ENCODE measurements at places on chromosomes 13 and 19.
A peak's percentile ranks its signal among the peaks of the same experiment; 100 is the strongest.

GRCh38 chr13:20969182-20969581 lies 66.6 kb upstream of the XPO4 start:
- DNase-seq: peak; percentile 18

DNA sequence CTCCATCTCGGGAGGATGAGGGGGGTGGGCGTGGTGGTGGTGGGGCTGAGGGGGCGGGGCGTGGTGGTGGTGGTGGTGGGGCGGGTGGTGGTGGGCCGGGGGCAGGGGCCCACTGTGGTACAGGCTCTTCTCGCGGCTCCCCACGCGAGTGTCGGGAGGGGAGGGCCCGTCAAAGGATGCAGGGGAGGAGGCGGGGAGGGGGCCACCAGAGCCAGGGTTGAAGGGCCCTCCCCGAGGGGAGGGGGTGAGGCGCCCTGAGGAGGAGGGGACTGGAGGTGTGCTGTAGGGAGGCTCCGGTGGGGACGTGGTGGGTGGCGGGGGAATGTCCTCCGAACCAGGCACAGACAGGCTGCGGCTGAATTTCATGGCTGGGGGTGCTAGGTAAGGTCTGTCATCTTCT lies 19.6 kb downstream of the C19orf81 start:
- DNase-seq: no peak

- no peak for DNase-seq
Observed at GRCh38 chr19:33683881-33684537, 62.3 kb downstream of the CHST8 start.

- peak; percentile 58 for DNase-seq
Observed at GRCh38 chr19:46413262-46414031, at the start of gene CCDC8. TSS of gene CCDC8 (minus strand) at chr19:46413564. CDS start at chr19:46412810, 754 bp downstream.

DNA sequence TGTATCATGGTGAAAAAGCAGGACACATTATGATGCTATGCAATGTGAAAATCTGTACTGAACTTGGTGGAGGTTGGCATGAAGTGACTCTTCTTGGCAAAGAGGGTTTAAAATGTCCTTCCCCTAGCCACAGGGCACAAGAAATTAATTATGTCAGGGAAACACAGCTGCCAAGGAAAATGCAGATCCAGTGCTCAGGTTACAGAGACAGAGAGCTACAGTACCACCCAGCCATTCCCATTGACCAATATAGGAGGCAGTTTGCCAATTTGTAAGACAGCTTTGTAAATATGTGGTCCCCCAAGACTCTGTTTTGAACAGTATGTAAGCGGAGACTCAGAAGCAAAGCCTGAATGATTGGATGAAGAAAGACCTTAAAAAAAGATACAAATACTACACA lies 69.4 kb upstream of the KLF12 start:
- DNase-seq: no peak

DNA sequence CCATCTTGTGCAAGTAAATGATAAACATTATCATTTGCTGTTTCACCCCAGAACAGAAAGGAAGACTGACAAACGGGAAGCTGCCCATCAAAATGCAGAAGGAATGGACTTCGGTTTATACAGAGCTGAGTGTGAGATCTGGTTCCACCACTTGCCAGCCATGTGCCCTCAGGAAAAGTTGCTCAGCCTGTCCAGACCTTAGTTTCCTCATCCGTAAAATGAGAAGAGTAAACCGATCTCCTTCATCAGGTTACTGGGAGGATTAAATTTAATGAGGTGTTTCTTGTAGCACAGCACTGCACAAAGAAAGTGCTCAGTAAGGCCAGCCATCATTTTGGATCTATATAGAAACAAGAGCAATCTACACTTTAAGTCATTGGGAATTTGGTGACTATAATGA lies 36.7 kb upstream of the SERP2 start:
- no peak for DNase-seq

- no peak for DNase-seq
Observed at GRCh38 chr13:36841391-36841790, 22.4 kb downstream of the RFXAP start.

GRCh38 chr13:46899801-46900200 lies 2.9 kb upstream of the HTR2A start:
- DNase-seq: no peak

GRCh38 chr13:93477238-93477637 lies 250.6 kb downstream of the GPC6 start:
- peak; percentile 42 for DNase-seq

DNA sequence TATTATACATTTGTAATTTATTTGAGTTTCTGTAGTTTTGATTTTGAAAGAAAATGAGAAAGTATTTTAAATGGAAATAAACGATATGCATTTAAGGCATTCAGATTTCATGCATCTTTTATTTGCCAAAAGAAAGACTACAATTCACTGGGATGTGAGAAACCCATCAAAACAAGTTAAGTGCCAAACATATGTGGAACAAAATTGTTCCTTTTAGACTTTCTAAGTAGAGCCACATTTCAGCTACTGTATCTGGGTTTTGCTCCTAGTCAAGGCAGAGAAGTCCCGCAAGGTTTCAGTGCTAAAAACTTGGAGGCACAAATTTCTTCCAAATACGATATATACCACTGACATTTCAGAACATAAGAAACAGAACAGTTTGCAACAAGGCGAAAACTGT lies 1191.9 kb downstream of the SLITRK5 start:
- no peak for DNase-seq

DNA sequence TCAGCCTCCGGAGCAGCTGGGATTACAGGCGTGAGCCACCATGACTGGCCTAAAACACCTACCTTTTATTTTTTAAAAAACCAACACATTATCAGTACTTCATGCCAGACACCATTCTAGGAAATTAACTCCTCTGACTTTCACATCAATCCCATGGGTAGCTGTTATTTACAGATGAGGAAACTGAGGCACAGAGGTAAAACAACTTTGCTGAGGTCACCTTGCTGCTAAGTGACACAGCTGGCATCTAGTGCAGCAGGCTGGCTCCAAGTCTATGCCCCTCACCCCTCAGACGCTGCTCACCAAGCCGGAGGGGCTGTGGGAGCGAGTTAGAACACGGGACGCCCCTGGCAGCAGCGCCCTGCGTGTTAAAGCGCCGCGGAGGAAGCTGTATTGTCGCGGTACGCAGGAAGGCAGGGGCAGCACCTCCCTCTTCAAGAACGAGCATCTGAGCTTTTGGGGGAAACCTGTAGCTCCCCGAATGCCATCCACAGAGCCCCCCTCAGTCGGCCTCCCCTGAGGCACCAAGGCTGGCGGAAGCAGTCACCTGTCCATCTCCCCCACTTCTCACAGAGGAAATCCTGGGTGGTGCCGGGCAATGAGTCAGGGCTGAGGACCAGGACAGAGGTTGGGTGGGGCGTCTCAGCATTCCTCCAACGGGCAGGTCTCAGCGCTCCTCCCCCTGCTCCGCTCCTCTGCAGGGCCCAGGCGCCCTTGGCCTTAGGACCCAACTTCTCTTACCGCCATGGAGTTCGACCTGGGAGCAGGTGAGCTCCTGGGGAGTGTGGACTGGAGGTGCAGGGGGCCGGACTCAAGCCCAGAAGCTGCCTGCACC lies at the start of gene C19orf33:
TSS of gene C19orf33 (plus strand) at position 735 of the 835 bp plus-strand sequence. CDS start at position 746, 11 bp downstream.
- no peak for DNase-seq
